Activated T-cell treated with anti-CD3 and anti-CD28 coated beads for 4 hours (primary cell): ENCODE measurements at places on chromosomes 4 and X.

- no peak for DNase-seq
These were observed 153.0 kb upstream of the SCML1 start for GRCh38 chrX:17584248-17584681.

DNA sequence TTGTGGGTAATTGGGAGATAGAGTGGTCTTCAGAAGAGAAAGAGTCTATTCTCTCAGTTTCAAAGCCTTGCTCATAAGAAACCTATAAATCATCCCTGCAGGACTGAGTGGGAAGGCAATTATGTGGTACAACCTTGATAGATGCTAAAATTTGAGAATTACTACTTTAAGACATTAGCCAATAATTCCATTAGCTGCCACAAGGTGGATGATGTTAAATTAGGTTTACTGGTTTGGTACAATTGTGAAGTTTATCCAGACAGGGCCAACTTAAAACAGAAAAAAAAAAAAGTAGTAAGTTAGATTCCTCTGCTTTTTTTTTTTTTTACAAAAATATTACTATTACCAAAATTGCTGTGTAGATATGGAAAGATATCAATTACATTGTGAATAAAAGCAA is 73.2 kb upstream of the AMOT start:
- DNase-seq = no peak

DNA sequence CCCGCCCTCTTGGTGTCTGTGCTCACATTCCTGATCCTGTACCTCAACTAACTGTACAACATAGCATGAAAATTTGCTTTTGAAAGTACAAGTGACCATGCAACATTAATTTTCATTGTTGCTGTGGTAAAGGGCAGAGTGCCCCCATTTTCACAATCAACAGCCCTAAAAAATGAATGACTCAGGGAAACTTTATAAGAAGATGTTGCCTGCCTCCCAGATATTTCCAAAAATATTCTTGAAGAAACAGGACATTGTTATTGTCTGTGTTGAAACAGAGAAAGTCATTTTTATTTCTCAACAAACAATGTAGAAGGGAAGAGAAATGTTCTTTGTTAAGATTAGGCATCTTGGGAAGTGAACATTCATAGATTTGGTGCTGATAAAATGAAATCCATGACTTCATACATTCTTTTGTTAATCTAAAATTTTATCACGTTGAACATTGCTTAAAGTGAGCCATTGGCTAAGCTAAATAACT is 113.9 kb upstream of the ANXA3 start:
- no peak for DNase-seq

DNA sequence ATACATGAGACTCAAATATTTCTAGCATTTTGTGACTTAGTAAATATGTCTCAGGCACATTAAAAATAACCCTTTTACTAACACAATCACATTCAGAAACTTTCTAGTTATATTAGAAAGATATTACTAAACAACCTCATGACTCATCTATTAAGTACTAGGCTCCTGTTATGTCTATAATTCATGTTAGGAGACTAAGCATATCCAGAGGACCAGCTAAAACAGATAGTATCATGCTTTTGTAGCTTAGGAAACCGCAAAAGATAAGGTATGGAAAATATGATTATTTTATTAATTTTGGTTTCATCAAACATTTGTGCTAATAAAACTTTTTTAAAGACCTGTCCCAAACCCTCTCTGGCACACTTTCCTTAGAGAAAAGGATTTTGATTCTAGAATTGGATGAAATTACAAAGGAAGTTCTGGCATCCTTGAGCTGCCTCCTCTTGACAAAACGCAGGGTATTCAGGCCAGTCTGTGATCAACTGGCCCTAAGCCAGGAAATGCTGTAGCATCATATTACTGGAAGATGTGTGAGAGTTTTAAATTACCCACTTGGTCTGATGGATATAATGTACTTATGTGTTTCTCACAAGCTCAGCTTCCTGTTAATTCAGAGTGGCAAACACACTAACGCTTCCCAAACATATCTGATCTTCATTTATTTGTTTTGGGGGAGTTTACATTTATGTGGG is 60.4 kb downstream of the NRK start:
- no peak for DNase-seq
